ENCODE measurements at places on chromosomes 6 and 20.

DNA sequence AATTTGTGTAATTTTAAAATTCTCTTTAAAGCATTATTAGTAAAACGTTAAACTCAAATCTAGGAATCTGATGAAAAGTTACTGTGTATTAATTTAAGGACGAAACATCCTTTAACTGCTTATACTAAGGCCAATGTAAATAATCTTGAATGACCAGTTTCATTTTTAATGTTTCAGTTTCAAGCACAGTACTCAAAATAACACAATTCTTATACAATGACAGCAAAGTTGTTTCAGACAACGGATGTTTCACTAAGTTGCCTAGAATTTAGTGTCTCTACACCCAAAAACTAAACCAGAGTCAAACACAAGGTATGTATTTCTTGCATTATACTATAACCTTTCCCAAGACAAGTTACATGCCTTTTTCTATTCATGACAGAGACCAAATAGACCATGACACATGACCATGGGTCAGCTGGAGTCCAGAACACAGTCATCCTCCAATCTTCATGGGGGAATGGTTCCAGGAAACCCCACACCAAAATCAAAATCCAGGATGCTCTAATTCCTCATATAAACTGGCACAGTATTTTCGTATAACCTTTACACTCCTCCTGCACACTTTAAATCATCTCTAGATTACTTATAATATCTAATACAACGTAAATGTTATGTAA, 7.7 kb downstream of the PHIP start:
- peak; percentile 14 for DNase-seq

DNA sequence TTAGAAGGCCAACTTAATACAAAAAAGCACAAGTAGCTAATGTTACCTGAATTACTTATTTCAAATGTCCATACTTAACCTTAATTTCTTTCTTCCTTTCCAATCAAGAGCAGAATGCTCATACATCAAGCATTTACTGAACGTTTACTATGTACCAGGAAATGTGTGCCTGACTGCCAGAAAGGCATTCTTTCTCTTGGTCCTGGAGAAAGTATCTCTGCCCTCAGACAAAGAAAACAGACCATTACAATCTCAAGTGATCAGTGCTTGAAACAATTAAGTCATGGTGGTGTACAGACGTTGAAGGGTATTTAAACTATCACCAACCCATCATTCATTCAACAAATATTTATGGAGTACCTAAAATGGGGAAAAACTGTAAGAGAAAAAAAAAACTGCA, 26.4 kb downstream of the CSNK2A1 start:
- DNase-seq = no peak

DNA sequence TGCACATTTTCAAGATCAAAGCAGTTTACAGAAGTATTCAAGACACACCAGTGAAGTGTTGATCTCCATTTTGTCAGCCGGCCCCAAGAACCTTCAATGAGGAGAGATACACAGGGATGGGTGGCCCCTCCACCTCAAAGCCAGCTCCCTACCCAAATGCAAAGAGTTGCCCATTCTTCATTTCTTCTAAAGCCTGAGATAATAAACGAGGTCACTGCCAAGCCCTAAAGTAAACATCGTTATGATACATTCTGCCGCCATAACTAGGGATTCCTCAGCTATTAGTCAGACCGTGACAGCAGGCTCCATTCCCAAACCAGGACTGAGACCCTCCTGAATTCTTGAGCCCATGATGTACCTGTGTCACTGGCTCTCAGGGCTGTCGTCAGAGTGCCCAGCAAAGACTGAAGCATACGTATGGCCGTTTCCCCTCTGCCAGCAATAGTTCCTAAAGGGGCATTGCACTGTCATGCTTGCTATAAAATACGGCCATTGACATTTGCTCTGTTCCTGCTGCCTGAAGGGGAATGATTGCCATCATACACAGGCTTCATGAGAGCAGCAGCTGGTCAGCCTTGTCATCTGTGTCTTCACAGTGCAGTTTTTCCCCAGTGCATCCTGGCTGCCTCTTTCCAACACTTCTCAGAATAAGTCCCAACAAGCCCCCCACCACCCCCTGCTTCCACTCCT, 41.7 kb downstream of the ISM1 start:
- DNase-seq = peak; percentile 26

DNA sequence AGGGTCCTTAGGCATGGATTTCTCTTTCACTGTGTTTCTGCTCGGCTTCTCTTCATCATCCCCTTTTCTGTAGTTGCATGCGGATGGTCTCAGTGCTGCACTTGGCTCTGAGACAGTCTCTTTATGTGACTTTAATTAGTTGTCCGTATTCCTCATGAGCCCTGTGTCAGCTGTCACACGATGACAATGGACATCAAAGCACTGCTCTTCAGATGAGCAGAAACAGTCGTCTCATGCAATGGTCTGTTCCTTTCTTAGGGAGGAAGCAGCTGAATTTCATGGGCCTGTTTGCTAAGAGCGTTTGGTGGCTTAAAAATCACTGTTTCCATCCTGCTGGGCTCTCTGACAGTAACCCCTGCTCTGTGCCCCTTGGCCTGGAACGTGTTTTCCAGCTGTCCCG, 64.9 kb downstream of the SYTL3 start:
- DNase-seq = no peak

- no peak for DNase-seq
These were observed 65.0 kb downstream of the QRSL1 start for GRCh38 chr6:106694343-106694742.

DNA sequence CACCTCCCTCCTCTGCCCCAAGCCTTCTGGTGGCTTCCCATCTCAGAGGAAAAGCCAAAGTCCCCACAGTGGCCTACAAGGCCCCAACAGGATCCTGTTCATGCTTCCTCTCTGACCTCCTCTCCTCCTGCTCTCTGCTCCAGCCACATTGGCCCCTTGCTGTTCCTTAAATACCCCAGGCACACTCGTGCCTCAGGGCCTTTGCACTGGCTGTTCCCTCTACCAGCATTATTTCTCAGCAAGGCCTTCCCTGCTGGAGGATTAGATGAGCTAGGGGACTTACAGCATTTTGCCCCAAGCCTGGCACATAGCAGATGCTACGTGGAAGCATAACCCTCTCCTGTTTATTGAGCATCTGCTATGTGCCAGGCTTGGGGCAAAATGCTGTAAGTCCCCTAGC, 7.8 kb downstream of the CCN5 start:
- DNase-seq = no peak

DNA sequence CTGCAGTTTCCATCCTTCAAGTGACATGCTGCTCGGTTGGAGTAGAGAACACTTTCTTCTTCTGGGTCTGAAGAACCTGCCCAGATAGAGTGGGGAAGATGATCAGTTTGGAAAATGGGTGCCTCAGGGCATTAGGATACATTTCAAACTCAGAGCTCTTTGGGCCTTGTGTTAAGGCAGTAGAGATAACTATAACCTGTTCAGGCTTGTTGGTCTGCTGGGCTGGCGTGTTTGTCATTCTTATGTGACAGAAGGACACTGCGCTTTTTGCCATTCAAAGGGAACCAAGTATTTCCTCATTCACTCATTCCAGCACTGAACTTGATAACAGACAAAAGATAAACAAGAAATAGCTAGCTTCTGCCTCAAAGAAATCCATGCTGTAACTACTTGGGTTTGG, 3.8 kb downstream of the TOMM34 start:
- DNase-seq = no peak

GRCh38 chr6:167840526-167841179, 13.9 kb downstream of the AFDN start:
- DNase-seq = no peak

DNA sequence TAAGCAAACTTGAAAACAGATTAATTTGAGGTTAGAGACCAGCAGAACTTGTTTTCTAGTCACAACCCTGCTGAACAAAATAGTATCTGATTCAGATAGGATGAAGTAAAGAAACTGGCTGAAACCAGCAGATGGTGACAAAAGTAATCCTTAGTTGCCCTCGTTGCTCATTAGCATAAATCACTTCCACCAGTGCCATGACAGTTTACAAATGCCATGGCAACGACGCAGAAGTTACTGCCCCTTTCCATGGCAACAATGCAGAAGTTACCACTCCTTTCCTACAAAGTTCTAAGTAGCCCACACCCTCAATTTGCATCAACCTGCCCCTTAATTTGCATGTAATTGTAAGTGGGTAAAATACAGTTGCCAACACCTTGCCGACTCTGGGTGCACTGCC, 23.7 kb downstream of the SNRPB start:
- no peak for DNase-seq
